ENCODE measurements at places on chromosomes 11 and 22. TPM values are rescaled to one million over a fixed set of nuclear protein-coding genes. Genes with fewer than 3 reads are reported as not detected.

The PLEKHB1 gene
- total RNA-seq: 35.5 TPM

- H3K27me3 ChIP-seq: no peaks in the 10 kb centered on the region
- no peaks in the 10 kb centered on the region for H3K36me3 ChIP-seq
- no peaks in the 10 kb centered on the region for H3K4me1 ChIP-seq
- H3K27ac ChIP-seq: no peak overlapping the region
- no peak for DNase-seq
These were observed 1051.2 kb downstream of the TBC1D22A start for GRCh38 chr22:47813661-47814060.

The TEX54 gene
- total RNA-seq: not detected

The CFAP300 gene
- total RNA-seq: 2.2 TPM

The GAL3ST3 gene
- 1.7 TPM for total RNA-seq

GRCh38 chr11:7383406-7383805 lies 101.9 kb upstream of the OLFML1 start:
- no peaks in the 10 kb centered on the region for H3K27me3 ChIP-seq
- no peaks in the 10 kb centered on the region for H3K4me1 ChIP-seq
- H3K36me3 ChIP-seq: no peaks in the 10 kb centered on the region
- no peak overlapping the region for H3K27ac ChIP-seq

The TPST2 gene
- total RNA-seq: 26.6 TPM

GRCh38 chr11:34654483-34655334 lies 33.8 kb downstream of the EHF start:
- no peak overlapping the region for H3K4me3 ChIP-seq
- no peaks in the 10 kb centered on the region for H3K4me1 ChIP-seq
- no peaks in the 10 kb centered on the region for H3K36me3 ChIP-seq
- DNase-seq: no peak
- no peaks in the 10 kb centered on the region for H3K27me3 ChIP-seq

DNA sequence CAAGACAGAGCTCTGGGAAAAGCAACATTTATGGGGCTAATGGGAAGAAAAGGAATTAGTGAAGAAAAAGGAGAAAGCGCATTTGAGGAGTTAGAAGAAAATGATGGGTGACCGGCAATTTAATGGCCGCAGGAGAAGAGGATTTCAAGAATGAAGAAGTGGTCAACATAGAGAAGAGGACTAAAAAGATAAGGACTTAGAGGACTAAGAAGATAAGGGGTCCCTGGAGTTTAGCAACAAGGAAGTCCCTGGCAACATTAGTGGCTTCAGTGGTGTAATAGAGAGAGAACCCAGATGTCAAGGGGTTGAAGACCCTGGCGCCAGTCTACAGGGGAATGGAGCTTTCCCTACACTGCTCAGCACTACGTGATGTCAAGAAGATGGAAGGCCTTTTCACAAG lies 32.3 kb downstream of the WEE1 start:
- H3K36me3 ChIP-seq: no peaks in the 10 kb centered on the region
- no peaks in the 10 kb centered on the region for H3K4me1 ChIP-seq

The TBX1 gene
- 1.6 TPM for total RNA-seq

DNA sequence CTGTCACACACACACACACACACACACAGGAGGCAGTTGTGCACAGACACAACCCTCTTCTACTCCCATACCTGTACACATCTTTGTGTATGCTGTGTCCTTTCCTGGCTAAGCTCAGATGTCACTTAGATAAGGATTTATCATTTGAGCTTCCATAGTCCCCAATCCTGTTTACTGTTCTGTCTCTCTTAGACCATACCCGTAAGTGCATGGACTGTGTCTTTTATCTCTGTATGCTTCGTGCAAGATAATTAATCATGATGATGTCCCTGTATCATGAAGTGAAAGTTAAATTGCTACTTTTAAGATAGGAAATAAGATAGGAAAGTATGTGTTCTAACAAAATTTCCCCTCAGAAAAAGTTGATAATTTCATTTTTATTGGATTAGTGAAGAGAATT lies 30.3 kb downstream of the PRMT3 start:
- no peak overlapping the region for H3K27ac ChIP-seq
- peaks cover 3% of the 10 kb centered on the region for H3K36me3 ChIP-seq
- no peaks in the 10 kb centered on the region for H3K27me3 ChIP-seq
- H3K4me3 ChIP-seq: no peak overlapping the region

The MMP3 gene
- 1.2 TPM for total RNA-seq

- no peaks in the 10 kb centered on the region for H3K36me3 ChIP-seq
- H3K27ac ChIP-seq: no peak overlapping the region
- H3K4me1 ChIP-seq: no peaks in the 10 kb centered on the region
These were observed 63.2 kb upstream of the TOP3B start for GRCh38 chr22:22045571-22046335.

DNA sequence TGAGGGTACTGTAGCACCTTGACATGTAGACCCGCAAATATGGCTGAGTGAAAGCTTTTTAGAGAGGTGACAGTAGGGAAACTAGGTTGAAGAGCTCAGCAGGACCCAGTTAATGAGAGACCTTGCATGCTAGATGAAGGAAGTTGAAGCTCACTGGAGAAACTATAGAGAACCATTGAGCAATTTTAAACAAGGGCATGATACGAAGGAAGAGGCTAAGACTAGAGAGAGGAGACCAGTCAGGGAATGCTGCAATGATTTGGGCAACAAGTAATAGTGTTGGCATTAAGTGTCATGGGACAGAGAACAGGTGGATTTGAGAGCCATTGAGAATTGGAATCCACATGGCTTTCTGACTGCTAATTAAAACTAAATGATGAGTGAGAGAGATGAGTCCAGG lies 4.1 kb downstream of the OLFML1 start:
- H3K27me3 ChIP-seq: no peaks in the 10 kb centered on the region
- peaks cover 5% of the 10 kb centered on the region for H3K4me1 ChIP-seq
- H3K27ac ChIP-seq: no peak overlapping the region
- no peaks in the 10 kb centered on the region for H3K36me3 ChIP-seq
- H3K4me3 ChIP-seq: no peak overlapping the region
- no peak for DNase-seq

DNA sequence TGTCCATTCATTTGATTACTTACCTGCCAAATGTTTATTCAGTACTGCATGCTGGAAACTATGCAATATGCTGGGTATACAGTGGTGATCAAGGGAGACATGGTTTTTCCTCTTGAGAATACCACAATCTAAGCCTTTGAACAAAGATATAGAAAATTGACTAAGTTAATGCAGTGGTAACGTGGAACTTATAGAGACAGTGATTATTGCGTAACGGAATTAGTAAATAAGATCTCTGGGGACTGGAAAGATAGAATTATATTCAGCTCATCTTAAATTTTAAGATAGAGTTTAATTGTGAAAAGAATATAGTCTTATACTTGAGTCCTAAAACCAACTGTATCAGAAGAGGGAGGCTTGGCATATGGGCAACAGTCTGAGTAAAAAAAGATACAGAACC lies 129.5 kb downstream of the UVRAG start:
- no peak overlapping the region for H3K27ac ChIP-seq
- no peak overlapping the region for H3K4me3 ChIP-seq
- no peak for DNase-seq
- no peaks in the 10 kb centered on the region for H3K36me3 ChIP-seq
- peaks cover 19% of the 10 kb centered on the region for H3K4me1 ChIP-seq
- H3K27me3 ChIP-seq: no peaks in the 10 kb centered on the region

DNA sequence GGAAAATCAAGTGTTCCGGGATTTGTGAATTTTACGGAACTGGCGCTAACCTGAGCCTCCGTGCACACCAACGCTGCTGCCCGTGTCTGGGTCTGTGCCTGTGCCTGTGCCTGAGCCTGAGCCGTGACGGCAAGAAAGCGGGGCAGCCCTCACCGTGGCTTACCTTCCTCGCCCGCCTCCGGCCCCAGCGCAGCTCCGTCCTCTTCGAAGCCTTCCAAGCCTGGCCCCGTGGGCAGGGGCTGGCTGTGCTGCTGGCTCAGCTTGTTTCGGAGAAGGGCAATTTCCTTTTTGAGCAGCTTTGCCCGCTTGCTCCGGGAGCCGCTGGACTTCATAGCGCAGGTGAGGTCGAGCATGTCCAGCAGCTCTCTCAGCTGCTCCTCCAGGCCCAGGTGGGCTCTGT lies 33.8 kb downstream of the BRD1 start:
- H3K4me3 ChIP-seq: no peak overlapping the region
- H3K36me3 ChIP-seq: peaks cover 48% of the 10 kb centered on the region
- no peaks in the 10 kb centered on the region for H3K27me3 ChIP-seq
- DNase-seq: no peak

The PHOX2A gene
- 1.3 TPM for total RNA-seq

The FUT4 gene
- total RNA-seq: 8.8 TPM

The DEUP1 gene
- not detected for total RNA-seq

- no peak within 1 kb of the TSS for H3K4me3 ChIP-seq
- H3K36me3 ChIP-seq: no peaks in the 10 kb centered on the region
- H3K27me3 ChIP-seq: no peaks in the 10 kb centered on the region
- H3K4me1 ChIP-seq: no peaks in the 10 kb centered on the region
These were observed at the start of gene ENTHD1 for GRCh38 chr22:39893526-39893925. TSS of gene ENTHD1 (minus strand) at chr22:39893760. CDS start at chr22:39887748, 6,012 bp downstream.

The CNGA4 gene
- not detected for total RNA-seq

The DNAJB7 gene
- not detected for total RNA-seq

- no peak for DNase-seq
- H3K27ac ChIP-seq: no peak overlapping the region
- no peaks in the 10 kb centered on the region for H3K27me3 ChIP-seq
- no peak overlapping the region for H3K4me3 ChIP-seq
- H3K4me1 ChIP-seq: no peaks in the 10 kb centered on the region
These were observed 195.2 kb upstream of the TMEM45B start for GRCh38 chr11:129620237-129621104.

GRCh38 chr11:60957188-60957587 lies 5.2 kb upstream of the SLC15A3 start:
- H3K27me3 ChIP-seq: no peaks in the 10 kb centered on the region
- no peak for DNase-seq
- peaks cover 14% of the 10 kb centered on the region for H3K4me1 ChIP-seq
- no peaks in the 10 kb centered on the region for H3K36me3 ChIP-seq

- no peak overlapping the region for H3K4me3 ChIP-seq
- no peaks in the 10 kb centered on the region for H3K27me3 ChIP-seq
- H3K4me1 ChIP-seq: peaks cover 2% of the 10 kb centered on the region
- H3K27ac ChIP-seq: no peak overlapping the region
- H3K36me3 ChIP-seq: no peaks in the 10 kb centered on the region
These were observed 24.1 kb upstream of the FEZ1 start for GRCh38 chr11:125519860-125520834.

- H3K36me3 ChIP-seq: no peaks in the 10 kb centered on the region
- H3K27me3 ChIP-seq: no peaks in the 10 kb centered on the region
- no peak overlapping the region for H3K4me3 ChIP-seq
- no peak overlapping the region for H3K27ac ChIP-seq
These were observed 30.3 kb upstream of the ABCC8 start for GRCh38 chr11:17506942-17507341.

DNA sequence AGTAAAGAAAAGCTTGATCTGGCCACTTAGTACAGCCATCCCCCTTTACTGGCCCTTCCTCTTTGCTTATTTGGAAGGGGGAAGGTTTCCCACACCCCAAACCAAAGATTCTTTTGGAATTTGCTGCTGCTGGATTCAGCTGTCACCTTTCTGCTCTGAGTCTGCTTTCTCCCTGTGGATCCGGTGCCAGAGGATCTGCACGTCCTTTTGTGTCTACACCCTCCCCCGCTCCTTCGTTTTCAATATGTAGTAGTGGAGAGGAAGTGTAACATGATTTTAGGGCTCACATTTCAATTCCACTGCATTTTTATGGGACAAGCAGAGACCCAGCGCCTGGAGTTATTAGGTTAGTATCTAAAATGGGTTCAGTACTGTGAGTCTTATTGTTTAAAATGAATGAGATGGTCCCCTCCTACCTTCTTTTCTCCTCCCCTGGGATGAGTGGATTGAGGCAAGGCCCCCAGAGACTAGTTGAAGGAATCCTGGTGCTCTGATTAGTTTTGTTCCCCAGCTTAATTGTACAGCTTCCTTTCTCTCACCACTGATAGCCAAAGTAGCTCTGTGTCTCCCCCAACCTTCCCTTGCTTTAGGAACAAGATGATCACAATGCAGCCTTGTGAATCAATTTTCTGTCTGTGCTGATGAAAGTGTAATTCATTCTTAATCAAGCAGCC lies 30.5 kb upstream of the CABP7 start:
- no peak for DNase-seq
- H3K27me3 ChIP-seq: no peaks in the 10 kb centered on the region
- peaks cover 70% of the 10 kb centered on the region for H3K36me3 ChIP-seq

- no peak overlapping the region for H3K4me3 ChIP-seq
These were observed 32.6 kb downstream of the KREMEN1 start for GRCh38 chr22:29105468-29105867.

DNA sequence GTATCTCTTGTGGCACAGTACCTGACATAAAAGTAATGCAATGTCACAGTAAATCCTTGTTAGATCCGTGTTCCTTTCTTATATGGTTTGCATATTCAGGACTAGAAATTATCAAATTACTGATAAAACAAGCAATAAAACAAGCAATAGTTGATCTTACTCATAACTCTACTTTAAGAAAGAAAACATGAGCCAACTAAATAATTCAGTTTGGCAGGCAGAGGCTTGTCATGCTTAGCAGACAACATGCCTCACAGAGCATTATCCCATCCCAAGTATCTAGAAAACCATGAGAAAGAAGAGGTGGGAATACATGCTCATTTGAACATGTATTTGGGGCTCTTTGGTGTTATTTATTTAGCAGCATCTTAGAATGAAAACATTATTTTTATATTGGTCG lies 241.9 kb downstream of the SOX6 start:
- H3K4me1 ChIP-seq: peaks cover 6% of the 10 kb centered on the region
- H3K4me3 ChIP-seq: no peak overlapping the region
- H3K27me3 ChIP-seq: no peaks in the 10 kb centered on the region
- no peak overlapping the region for H3K27ac ChIP-seq
- DNase-seq: no peak
- H3K36me3 ChIP-seq: no peaks in the 10 kb centered on the region

GRCh38 chr11:3225826-3226750 lies 6.1 kb downstream of the MRGPRE start:
- no peak for DNase-seq
- H3K4me1 ChIP-seq: peaks cover 1% of the 10 kb centered on the region
- no peaks in the 10 kb centered on the region for H3K36me3 ChIP-seq
- peaks cover 12% of the 10 kb centered on the region for H3K27me3 ChIP-seq
- no peak overlapping the region for H3K4me3 ChIP-seq

DNA sequence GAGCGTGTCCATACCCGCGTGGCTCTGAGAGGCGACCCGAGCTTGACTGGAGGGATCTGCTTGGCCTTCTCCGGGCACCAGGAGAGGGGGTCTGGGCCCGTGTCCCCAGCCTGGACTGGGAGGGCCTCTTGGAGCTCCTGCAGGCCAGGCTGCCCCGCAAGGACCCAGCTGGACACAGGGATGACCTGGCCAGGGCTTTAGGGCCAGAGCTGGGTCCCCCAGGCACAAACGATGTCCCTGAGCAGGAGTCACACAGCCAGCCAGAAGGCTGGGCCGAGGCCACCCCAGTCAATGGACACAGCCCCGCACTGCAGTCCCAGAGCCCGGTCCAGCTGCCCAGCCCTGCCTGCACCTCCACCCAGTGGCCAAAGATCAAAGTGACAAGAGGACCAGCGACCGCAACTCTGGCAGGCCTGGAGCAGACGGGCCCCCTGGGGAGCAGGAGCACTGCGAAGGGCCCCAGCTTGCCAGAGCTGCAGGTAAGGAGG lies 38.2 kb downstream of the TRIOBP start:
- H3K36me3 ChIP-seq: no peaks in the 10 kb centered on the region
- H3K4me3 ChIP-seq: no peak overlapping the region
- H3K4me1 ChIP-seq: peaks cover 29% of the 10 kb centered on the region
- DNase-seq: no peak

The GGTLC3 gene
- not detected for total RNA-seq

The RFPL2 gene
- not detected for total RNA-seq

- DNase-seq: peak; percentile 86
- peaks cover 4% of the 10 kb centered on the region for H3K27me3 ChIP-seq
- H3K36me3 ChIP-seq: no peaks in the 10 kb centered on the region
- H3K4me3 ChIP-seq: no peak overlapping the region
These were observed 328.2 kb upstream of the NCAM1 start for GRCh38 chr11:112632866-112633505.
